Stimulated activated CD4-positive, alpha-beta T cell treated with anti-CD3 and anti-CD28 coated beads, TNF-alpha, amount 100 ng/mL, for 48 hours (primary cell): ENCODE measurements at places on chromosomes 3 and 15.

GRCh38 chr3:77096966-77097890, 57.3 kb downstream of the ROBO2 start:
- no peak for DNase-seq

DNA sequence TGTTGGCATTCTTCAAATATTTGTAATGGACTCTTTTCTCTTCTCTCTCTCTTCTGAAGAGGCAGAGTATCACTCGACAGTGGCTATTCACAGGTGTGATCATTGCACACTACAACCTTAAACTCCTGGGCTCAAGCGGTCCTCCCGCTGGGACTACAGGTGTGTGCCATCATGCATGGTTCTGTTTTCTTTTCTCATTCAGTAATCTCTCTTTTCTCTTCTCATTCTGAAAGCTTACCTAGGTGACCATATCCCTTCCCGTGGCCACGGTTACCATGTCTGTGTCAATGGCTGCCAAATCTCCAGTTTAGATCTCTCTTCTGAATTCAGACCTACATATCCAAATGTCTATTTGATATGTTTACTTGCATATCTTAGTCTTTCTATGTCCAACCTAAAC, 96.3 kb downstream of the SOX2 start:
- no peak for DNase-seq

GRCh38 chr15:22951381-22952280, 28.5 kb downstream of the CYFIP1 start:
- no peak for DNase-seq

DNA sequence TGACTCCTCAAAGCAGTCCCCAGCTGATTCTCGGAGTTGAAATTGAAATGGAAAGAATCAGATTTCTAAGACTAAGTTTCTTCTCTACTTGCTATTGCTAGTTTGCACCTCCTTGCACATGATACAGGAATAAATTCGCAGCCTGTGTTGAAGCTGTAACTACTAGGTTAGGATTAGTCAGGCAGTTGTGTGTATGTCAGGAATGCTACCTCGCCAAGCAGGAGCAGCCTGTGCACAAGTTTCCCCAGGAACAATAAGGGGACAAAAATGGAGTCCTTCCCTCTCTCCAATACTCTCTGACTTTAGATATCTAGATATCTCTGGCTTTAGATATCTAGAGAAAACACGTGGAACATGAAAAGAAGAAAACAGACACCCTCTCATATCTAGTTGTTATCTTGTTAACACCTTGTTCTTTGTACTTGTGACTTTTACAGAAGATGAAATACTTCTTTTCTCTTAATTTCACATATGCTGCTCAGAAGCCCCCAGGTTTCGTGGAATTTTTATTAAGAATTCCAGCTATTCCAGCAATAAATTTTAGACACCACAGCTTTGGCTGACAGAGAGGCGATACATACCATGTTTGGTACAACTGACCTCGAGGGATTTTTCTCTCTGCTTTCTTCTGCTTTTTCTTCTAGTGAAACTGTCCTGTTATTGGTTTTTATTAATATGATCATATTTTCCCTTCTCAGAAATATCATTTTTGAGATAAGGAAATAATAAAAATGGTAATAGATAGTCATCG, 56.1 kb upstream of the CMSS1 start:
- DNase-seq: no peak
